ENCODE measurements at places on chromosomes 5 and 9. TPM values are rescaled to one million over a fixed set of nuclear protein-coding genes. Genes with fewer than 3 reads are reported as not detected.

INSL6 gene
- total RNA-seq, result not detected

IFNK gene
- total RNA-seq, result not detected

PCDHGA3 gene
- 4.0 TPM for total RNA-seq

SPATA31D1 gene
- not detected for total RNA-seq

IFNA21 gene
- total RNA-seq, result not detected

PGM5 gene
- total RNA-seq, result 1.4 TPM

KIF20A gene
- total RNA-seq, result 8.2 TPM

LCN1 gene
- total RNA-seq, result not detected

DDX4 gene
- not detected for total RNA-seq

MYOZ3 gene
- total RNA-seq, result 0.93 TPM

NOP16 gene
- total RNA-seq, result 18.1 TPM

All from glomerular endothelial cell (primary cell).